Stimulated activated CD8-positive, alpha-beta memory T cell treated with anti-CD3 and anti-CD28 coated beads, Interleukin-7, amount 100 ng/mL, for 1 hour (primary cell): ENCODE measurements at places on chromosomes 16 and 17.

- no peak for DNase-seq
These were observed 7.4 kb downstream of the ELOB start for GRCh38 chr16:2769675-2770056.

- DNase-seq = no peak
These were observed 381.5 kb upstream of the PSMD7 start for GRCh38 chr16:73915140-73915539.

- no peak for DNase-seq
These were observed 252.1 kb upstream of the N4BP1 start for GRCh38 chr16:48862087-48862532.

- no peak for DNase-seq
These were observed 83.3 kb downstream of the HS3ST3A1 start for GRCh38 chr17:13518261-13519000.

GRCh38 chr17:78359997-78360370, at the start of gene SOCS3:
Gene SOCS3 (minus strand): TSS chr17:78360077. CDS start chr17:78359095, 982 bp downstream.
- peak; percentile 90 for DNase-seq

- DNase-seq = no peak
These were observed 26.2 kb downstream of the USP43 start for GRCh38 chr17:9671559-9671958.

- no peak for DNase-seq
These were observed 107.5 kb downstream of the ABCA8 start for GRCh38 chr17:68847711-68848110.

GRCh38 chr16:68539711-68540239, 684 bp downstream of the ZFP90 start:
- no peak for DNase-seq

DNA sequence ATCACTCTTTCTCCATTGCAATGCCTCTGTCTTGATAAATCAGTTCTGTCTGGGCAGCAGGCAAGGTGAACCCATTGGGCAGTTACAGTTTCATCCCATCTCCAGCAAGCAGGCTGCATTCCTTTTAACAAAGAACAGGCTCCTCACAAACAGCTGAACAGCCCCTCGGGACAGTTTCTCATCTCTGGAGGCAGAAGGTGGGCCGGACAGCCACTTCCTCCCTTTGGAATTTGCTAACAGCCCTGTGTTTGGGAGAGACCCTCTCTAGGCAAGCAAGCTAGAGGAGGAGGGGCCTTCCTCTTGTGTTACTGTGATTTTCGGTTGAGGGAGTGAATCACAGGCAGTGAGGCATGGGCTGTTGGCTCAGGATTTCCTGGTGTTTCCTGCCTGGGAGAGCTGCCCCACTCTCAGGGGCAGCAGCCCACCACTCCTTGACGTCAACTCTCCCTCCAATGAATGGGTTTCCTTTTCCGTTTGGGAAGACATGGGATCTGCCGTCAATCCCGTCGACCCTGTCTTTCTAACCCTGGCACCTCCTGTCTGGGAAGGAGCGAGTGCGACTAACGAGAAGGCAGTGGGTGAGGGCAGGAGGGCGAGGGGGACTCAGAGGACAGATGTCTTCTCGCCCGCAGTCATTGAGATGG, 3.7 kb upstream of the PGS1 start:
- DNase-seq = no peak

DNA sequence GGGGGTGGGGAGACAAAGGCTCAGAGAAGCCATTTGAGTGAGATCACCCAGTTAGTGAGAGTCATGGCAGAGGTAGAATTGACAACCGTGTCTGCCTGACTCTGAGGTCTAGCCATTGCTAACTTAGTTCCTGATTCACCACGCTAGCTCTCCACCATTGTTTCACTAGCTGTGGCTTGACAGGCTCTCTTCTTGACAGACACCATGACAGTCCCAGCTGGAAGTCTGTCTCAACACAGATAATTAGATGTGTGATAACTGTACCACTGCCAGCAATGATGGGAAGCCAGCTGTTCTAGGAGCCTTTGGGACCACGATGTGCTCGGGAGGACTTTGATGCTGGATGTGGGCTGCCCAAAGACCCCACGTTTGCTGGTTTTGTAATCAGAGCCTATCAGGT, 170.5 kb upstream of the CACNG3 start:
- DNase-seq = no peak

DNA sequence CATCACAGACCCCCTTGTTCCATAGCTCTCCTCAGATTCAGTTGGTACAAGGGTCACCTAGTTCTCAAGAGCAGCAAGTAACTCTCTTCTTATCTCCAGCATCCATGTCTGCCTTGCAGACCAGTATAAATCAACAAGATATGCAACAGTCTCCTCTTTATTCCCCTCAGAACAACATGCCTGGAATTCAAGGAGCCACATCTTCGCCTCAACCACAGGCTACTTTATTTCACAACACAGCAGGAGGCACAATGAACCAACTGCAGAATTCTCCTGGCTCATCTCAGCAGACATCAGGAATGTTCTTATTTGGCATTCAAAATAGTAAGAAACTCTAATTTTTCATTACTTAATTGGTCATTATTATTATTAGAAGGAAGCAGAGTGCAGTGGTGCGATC, 32.4 kb downstream of the NQO1 start:
- DNase-seq = no peak

DNA sequence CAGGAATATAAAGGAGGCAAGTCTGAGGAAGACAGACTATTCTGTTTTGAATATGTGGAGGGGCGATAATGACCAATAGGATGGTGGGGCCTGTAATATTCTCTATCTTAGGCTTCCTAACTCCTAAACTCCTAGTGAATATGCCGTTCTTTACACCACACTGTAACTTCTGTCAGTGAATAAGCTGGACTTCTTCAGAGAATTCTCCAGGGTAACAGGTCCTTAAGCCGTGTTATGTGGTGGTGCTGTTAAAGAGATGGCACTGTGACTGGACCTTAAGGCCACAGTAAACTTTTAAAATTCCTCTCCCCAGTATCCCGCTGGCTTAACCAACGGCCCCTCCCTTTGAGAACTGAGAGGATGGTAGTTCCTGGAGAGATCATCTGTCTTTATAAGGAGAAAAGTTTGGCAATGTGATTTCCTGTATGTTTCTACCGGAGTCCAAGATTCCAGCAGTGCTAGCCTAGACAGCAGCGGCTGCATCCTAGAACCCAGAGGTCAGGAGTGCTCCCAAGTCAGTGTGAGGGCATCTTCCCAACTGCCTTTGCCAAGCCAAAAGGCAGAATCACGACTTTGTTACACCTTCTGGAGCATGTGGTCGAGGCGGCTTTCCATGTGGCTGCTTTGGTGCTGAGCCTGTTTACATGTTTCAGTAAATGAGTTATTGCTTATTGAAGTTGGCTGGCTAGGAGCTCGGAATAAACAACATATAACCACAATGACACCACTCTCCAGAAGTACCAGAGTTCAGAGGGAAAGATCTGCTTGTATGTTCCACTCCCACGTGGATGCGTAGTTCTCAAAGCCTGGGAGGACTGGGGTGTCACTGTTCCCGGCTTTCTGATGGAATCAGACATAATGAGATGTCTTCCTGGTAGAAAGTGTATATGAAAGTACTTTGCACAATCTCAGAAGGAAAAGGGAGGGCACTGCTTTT, 41.0 kb downstream of the TUBD1 start:
- no peak for DNase-seq

DNA sequence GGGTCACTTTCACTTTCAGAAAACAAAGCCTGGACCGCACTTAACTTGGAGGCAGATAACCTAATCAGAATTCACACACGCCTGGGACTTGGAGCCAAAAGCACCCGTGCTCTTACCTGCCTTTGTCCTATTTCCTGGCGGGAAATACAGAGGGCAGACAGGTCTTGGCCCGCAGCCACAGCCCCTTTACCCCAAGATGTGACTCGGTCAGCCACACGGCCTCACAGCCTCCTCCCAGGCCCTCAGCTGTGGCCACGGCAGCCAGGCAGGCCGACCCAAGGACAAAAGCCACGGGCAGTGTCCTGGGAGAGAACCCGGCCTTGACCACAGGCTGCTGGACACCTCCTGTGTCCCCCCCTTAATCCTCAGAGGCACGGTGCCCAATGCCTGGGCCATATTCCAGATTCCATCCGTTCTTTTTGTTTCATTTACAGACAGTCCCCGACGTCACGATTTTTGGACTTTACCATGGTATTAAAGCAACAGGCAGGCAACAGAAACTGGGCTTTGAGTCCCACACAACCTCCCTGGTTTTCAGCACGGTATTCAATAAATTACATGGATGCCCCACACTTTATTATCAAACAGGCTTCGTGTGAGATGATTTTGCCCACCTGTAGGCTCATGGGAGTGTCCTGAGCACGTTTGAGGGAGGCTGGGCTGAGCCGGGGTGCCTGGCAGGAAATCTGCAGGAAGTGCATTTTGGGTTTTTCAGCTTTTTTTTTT, 30.1 kb upstream of the GAA start:
- no peak for DNase-seq

GRCh38 chr17:57465610-57466009, 209.3 kb downstream of the MSI2 start:
- no peak for DNase-seq

DNA sequence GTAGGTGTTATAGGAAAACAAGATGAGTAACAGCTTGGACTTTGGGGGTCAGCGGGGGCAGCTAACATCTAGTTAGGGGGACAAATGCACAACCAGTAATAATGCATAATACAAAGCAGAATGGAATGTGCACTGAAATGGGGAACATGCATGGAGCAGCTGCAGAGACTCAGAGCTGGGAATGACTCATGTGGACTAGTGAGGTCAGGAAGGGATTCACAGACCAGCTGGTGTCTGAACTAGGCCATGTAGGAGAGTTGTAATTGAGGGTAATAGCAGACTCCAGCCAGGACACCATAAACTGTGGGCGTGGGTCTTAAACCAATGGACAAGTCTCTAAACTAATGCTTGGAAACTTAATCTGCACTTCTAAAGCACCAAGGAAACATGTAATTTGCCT, 176.8 kb upstream of the ASIC2 start:
- no peak for DNase-seq

- DNase-seq = no peak
These were observed 64.6 kb downstream of the ANKFN1 start for GRCh38 chr17:56217921-56218320.
